ENCODE measurements at places on chromosomes 4 and X. TPM values are rescaled to one million over a fixed set of nuclear protein-coding genes. Genes with fewer than 3 reads are reported as not detected.

ATOH1 gene
- not detected for polyA plus RNA-seq

GLUD2 gene
- polyA plus RNA-seq, result 3.2 TPM

CPZ gene
- polyA plus RNA-seq, result 6.0 TPM

CFP gene
- polyA plus RNA-seq, result 1.2 TPM

- DNase-seq, result no peak
These were observed 606.1 kb upstream of the CPEB2 start for GRCh38 chr4:14396183-14396582.

- no peak for DNase-seq
These were observed 110.8 kb upstream of the HSD17B10 start for GRCh38 chrX:53544936-53545335.

Measured in hindlimb muscle (tissue), 1 donor.